ENCODE measurements at places on chromosomes 5 and 9.

- no peak for DNase-seq
Observed at GRCh38 chr5:40540301-40540700, 139.4 kb upstream of the PTGER4 start.

GRCh38 chr5:172936401-172936800, 22.8 kb upstream of the RPL26L1 start:
- DNase-seq = no peak

DNA sequence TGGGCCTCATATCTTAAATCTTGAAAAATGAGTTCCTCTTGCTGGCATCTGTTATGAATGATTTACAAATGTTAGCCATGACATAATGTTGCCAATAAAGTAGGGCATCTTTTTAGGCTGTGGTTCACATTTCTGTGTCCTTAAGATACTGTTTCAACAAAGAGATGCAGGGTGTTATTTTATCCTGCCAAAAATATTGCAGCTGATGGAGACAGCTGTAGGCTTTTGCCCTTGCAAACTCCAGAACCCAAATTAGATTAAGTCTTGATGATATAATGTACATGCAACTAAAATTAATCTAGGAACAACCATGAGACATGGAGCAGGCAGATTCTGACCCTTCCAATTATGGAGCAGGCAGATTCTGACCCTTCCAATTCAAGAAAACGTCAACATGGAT, 228.2 kb upstream of the GRIN3A start:
- DNase-seq = no peak

DNA sequence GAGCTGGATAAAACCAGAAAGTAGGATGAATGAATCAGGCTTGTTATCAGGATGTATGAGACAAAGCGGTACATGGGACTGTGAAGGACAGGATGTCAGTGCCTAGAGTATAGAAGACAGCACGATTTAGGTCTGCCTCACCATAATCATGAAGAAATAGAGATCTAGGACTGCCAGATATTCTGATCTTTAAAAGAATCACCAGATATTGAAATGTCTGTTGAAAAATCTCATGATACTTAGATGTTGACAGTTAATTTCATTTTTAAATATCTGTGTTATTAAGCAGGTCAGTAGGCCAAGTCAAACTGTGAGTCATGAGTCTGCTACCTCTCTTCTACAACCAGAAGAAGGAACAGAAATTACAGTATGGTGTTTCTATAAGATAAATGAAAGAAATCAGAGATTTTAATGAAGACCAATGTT, 65.0 kb downstream of the ST8SIA4 start:
- DNase-seq = no peak

DNA sequence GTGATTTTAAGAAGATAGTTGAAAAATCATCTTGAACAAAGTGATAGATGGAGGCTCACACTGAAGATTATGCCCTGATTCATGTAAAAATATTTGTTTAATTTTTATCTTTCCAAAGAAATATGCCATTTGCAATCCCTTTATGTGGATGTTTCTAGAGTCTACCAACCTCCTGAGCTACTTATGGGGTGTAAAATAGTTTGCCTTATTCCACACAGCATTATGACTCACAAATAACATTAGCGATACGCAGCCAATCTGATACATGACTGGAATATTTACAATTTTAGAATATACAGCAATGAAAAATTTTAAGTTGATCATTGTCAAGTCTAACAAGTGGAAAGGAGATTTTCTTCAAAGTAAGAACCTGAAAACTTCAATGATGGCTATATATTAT, 327.5 kb downstream of the EDIL3 start:
- no peak for DNase-seq

- DNase-seq = no peak
Observed at GRCh38 chr9:126704157-126704891, 90.6 kb downstream of the LMX1B start.

All from stimulated activated CD8-positive, alpha-beta memory T cell treated with anti-CD3 and anti-CD28 coated beads, Interleukin-12 subunit alpha, Interleukin-12 subunit beta, amount 100 ng/mL, for 4 hours (primary cell).